EL (cell line): ENCODE measurements at places on chromosomes 7 and 10.

DNA sequence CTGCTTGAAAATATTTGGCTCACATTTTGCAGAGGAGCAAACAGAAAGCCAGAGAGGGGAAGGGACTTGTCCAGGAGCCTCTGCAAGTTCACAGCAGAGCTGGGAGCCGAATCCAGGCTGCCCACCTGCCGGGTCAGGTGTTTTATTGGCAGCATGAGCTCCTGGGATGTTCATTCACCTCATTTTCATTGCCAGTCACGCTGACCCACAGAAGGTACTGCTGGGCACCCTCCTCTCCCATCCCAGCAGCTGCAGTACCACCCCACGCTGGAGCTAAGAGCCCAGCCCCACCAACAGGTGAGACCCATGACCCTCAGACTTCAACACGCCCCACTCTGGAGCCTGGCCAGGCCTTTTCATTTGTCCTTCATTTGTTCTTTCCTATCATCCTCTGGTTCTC lies 102.7 kb downstream of the GRID1 start:
- no peak for DNase-seq

DNA sequence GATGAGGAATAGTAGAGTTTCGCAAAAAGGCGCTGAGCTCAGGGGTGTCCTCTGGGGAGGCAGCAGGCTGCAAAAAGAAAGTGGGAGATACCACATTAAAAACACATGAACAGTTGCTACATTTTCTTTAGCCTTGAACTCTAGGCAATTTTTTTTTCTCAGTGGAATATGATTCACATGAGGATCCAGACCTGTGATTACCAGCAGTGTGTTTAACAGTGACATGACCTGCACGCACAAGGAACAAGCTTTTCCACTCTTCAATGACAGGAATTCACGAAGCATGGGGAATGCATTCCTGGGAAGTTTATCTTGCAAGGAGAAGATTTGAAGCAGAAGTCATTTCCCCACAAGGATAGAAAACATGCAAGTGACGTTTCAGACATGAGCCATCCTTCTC lies 161.6 kb downstream of the ITGA8 start:
- DNase-seq: peak; percentile 70

DNA sequence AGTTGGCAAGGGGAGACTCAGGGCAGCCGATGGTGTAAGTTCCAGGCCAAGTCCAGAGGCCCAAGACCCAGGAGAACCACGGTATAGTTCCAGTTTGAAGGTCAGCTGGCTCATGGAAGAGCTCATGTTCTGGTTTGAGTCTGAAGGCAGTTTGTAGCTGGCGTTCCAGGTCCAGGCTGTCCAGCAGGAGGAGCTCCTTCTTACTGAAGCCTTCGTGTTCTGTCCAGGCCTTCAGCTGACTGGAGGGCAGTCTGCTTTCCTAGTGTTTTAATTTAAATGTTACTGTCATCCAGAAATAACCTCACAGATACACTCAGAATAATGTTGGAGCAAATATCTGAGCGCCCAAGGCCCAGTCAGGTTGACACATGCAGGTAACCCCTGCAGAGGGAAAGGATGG lies 4.2 kb downstream of the SUN1 start:
- DNase-seq: peak; percentile 30

DNA sequence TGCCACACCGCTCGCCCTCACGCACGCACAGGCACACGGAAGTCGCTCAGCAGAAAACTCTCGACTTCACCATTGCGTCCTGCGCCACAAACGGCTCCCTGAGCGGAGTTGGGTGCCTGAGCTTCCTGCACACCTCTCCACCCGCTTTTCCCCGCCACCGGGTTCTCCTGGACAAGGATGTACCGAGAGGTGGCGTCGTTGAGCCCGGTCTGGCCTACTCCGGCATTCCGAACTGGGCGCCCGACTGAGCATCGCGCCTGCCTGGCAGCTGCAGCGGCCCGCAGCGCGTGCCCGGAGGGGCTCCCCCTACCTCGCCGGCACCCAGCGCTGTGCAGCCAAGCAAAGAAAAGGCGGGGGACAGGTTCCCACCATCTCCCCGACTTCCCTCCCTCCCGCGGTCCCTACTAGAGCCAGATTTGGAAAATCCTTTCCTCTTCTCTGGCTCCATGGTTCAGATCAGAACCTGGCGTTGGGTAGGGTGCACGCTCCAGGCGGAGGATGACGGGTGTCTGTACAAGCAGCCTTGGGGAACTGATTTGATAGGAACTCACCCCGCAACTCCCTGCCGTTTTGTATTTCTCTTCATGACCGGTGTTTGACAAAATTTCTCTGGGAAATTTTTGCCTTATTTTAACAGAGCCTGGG lies 1.7 kb downstream of the SORCS3 start:
- peak; percentile 46 for DNase-seq

GRCh38 chr10:91294134-91294906 lies 73.9 kb downstream of the PCGF5 start:
- no peak for DNase-seq

DNA sequence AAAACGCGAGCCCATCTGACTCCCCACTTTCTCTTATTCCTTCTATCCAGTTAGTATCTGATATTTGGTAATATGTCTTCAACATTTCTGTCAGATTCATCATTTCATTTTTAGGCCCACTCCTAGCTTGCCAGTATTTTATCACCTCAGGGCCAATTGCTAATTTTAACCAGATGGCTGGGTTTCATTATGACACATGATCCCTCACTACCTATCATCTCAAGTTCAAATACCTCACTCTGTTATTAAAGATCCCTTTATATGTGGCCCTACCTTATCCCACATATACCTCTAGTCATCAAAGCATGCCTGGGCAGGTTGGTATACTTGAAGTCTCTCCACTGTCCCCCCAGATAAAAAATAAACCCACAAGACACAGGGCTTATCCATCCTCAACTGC lies 104.9 kb downstream of the RNLS start:
- DNase-seq: peak; percentile 6

DNA sequence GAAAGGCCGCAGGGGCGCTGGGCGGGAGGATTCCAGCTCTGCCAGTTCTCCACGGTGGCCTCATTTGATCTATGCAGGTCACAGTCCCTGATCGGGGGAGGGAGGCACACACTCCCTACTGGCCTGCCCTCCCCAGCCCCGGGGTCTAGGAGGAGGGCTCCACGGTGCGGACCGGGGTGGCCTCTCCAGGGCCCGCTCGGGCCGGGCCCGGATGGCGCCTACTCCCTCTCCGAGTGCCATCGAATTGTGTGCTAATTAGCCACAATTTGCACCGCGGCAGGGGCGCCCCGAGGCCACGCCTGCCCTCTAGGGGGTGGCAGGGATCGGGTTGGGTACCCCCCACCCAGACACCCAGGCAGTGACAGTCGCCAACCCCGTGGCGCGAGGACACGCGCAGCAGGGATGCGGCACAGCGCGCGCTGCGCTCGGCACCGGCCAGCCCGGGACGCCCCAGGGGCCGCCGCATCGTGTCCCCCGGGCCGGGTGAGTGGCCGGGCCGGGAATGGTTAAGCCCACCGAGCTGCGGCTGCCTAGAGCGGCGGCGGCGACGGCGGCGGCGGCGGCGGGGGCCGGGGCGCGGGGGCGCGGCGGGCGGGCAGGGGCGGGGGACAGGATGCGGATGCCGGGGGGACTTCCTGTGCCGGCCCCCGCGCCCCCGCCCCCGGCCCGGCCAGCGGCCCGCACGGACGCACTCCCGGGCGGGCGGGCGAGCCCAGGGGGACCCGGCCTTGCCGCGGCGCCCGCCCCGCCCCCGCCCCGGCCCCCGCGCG lies at the start of gene ZNF853:
Gene ZNF853, plus strand, starts transcription at position 658 of the 770 bp plus-strand sequence. CDS start 565 bp downstream, outside the sequence.
- no peak for DNase-seq

DNA sequence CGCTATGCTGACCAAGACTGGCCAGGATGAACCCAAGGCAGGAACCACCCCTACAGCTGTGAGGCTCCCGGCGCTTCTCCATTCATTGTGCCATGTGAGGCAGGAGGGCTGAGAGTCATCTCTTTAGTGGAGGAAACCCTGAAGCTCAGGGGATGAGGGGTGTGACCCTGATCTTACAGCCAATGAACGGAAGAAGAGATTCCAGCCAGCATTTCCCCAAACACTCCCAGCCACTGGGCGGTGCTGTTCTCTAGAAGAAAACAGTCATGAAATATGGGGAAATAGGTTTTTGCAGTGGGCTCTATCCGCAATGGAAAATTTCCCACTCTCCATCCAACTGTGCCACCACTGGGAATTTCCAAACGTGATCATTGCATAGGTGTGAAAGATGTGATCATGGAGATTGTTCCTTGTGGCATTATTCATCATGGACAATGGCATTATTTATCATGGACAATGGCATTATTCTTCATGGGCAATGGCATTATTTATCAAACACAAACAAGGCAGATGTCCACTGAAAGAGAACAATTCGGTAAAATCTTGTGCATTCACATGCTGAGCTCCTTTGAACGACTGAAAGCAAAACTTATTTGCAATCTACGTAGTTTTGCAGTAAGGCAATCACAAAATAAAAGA lies 14.0 kb upstream of the SLC18A2 start:
- peak; percentile 36 for DNase-seq

GRCh38 chr7:55077561-55078410 lies 59.0 kb downstream of the EGFR start:
- no peak for DNase-seq

- no peak for DNase-seq
Observed at GRCh38 chr10:97188261-97188711, 2.5 kb upstream of the SLIT1 start.

GRCh38 chr10:14543046-14543903 lies 212.6 kb upstream of the FRMD4A start:
- DNase-seq: no peak

DNA sequence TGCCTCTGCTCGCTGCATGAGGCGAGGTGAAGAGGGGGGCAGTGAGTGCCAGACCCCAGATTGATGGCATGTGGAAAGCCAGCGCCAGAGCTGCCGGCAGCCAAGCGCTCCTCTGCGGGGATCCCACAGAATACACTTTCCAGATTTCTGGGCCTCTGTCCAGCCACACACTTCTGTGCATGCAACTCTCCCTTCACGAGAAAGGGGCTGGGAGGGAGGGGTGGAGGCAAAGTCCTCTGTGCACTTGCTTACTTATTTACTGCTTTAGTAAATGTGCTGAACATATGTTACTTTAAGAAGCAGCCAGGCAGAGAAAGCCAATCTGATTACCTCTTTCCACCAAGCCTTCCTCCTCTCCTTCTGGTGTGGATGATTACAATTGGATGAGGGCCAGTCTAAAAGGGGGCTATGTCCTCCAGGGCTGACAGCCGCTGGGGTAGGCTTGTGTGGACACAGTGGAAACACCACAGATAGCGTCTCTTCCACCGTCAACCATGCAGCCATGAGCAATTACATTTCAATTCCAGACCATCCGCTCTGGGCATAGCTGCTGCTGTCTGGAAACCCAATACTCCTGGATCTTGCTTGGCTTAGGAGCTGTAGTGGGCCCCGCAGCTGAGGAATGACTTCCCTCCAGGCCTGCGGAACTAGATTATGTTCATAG lies 322.8 kb upstream of the ANKRD30A start:
- no peak for DNase-seq

GRCh38 chr7:130982160-130982638 lies 248.2 kb upstream of the KLF14 start:
- peak; percentile 46 for DNase-seq

GRCh38 chr7:81707966-81708365 lies 61.9 kb downstream of the HGF start:
- no peak for DNase-seq

- no peak for DNase-seq
Observed at GRCh38 chr7:112752576-112752975, 37.6 kb downstream of the TMEM168 start.

DNA sequence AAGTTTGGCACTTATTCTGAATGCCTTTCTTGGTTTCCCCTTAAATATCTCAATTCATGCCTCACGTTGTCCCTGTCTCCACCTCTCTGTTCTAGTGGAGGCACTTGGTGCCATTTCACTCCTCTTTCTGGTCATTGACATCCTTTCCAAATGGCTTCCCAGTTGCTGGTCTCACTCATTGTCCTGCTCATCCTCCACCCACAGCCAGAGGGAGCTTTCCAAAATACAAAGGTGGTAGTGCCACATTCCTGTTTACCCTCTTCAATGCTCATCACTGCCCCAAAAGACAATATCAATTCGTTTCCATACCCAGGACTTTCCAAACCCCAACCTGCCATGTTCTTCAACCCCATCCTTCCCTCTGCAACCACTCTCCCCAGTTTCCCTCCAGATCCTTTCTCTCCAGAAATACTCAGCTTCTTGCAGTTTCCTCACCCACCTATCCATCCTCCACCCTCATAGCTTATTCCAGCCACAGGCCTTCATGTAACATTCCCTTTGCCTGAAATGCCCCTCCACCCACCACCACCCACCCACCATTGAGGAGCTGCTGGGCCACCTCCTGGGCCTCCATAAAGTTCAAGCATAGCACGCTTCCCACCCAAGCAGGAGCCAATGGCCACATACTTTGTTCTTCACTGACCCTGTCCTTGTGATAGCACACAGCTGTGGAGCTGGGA lies 63.1 kb upstream of the ADRB1 start:
- no peak for DNase-seq

GRCh38 chr10:99224766-99225165 lies 10.9 kb downstream of the HPSE2 start:
- DNase-seq: no peak

- DNase-seq: no peak
Observed at GRCh38 chr10:108031505-108031904, 867.0 kb upstream of the SORCS1 start.

DNA sequence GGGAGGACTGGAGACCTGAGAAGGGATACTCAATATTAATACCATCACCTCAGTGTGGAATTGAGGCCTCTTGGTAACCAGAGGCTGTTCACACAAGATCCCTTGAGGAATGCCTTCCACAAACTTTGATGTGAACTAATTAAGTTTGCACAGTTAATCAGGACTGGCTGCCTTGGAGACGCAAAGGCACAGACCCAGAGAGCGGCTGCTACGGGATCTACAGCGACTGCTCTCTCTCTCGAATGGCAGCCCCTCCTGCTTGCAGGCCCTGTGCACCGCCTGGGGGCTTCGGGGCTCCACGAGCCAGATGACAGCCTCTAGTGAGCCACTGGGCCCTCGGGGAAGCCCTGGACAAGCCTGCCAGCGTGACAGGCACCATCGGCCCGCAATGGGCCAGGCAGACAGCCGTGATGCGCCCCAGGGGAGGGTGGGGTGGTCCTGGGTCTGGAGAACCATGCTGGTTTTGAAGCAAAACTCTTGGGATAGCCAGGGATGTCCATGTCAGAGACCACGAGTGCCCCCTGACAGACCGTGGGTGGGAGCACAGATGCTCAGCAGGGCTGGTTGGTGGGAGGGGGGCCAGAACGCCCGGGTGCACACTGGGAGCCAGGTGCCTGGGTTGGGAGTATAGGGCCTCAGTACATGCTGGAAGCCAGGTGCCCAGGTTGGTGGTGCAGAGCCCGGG lies 195.6 kb downstream of the ELFN1 start:
- no peak for DNase-seq

GRCh38 chr10:15167411-15168290 lies 842 bp downstream of the NMT2 start:
- peak; percentile 67 for DNase-seq

GRCh38 chr10:113866551-113867394 lies 12.3 kb downstream of the NHLRC2 start:
- DNase-seq: no peak

DNA sequence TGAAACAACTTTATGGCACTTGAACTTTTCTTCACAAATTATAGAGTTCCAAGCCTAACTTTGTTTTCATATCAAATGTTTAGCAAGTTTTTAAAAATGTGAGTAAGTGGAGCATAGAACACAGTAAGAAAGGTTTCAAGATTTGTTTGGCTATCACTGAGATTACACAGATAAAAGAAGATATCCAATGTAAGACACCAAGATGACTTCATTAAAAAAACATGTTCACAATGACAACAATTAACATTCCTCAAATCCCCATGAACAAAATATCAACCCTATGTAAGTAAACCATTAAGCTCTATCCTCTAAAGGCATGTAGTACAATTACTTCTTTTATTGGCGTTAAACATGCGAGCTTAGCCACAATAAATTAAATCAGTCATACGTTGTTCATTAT lies 129.7 kb downstream of the RELN start:
- peak; percentile 39 for DNase-seq
